ENCODE measurements at places on chromosomes 5 and 9.
A peak's percentile ranks its signal among the peaks of the same experiment; 100 is the strongest.

- no peak for DNase-seq
These were observed 555.0 kb downstream of the PRR16 start for GRCh38 chr5:121019106-121019505.

DNA sequence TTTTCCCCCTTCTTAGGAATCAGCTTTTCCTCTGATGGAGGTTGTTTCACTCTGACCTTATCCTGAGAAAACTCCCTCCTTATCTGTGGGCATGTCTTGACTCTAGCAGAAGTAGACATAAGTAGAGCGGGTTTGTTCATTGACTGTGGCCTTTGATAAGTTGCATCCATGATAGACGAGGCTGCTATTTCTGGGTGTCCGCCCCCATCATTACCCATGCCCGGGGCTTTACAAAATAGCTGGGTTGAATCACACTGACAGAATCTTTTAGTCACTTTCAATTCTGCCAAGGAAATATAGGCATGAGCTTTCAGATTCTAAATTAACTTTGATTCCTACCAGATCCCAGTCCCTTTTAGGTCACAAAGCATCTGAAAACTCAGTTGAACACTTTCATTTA lies 223.8 kb downstream of the SEC61B start:
- DNase-seq, result no peak

DNA sequence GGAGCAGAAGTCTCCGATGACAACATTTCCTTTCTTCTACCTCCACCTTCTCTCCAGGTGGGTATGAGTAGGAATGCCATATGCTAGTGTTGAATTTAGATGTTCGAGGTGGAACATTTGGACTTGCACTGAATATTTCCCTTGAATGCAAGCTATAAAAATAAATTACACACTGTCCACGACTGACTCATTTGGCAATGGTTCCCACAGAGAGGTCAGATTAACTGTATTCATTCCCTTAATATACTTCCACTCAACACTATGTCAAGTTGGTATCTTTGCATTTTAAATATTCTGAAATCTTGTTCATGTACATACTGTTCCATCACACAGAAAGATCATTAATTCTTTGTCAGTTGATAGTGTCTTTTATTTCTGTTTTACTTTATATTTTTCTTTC lies 222.6 kb upstream of the PIK3R1 start:
- no peak for DNase-seq

- DNase-seq, result no peak
These were observed 7.6 kb downstream of the SEC16A start for GRCh38 chr9:136474974-136475865.

DNA sequence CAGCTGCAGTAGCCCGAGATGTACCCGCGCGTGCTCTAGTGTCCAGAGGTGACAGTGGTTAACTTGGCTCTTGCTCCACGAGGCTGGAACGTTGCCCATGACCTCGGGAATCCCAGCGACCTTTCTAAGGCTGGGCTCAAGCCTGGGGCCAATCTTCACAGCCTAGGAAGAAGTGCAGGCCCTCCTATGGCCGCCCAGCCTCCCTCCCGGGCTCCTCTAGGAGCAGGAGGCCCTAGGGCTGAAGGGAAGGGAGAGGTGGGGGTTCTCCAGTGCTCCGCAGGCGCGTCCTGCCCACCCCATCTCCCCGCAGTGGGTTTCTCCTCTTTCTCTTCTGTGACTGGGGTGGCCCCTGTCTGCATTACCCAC lies 13.3 kb downstream of the NR2F1 start:
- DNase-seq, result no peak

DNA sequence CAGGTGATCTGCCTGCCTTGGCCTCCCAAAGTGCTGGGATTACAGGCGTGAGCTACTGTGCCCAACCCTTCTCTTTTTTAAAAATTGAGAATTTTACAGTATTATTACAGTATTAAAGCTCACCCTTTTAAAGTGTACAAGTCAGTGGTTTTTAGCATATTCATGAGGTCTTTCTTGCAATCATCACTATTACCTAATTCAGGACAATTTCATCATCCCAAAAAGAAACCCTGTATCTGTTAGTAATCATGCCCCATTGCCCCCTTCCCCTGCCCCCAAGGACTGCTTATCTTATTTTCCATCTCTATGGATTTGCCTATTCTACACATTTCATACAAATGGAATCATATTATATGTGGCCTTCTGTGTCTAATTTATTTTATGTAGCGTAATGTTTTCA lies 22.6 kb upstream of the MEGF9 start:
- no peak for DNase-seq

DNA sequence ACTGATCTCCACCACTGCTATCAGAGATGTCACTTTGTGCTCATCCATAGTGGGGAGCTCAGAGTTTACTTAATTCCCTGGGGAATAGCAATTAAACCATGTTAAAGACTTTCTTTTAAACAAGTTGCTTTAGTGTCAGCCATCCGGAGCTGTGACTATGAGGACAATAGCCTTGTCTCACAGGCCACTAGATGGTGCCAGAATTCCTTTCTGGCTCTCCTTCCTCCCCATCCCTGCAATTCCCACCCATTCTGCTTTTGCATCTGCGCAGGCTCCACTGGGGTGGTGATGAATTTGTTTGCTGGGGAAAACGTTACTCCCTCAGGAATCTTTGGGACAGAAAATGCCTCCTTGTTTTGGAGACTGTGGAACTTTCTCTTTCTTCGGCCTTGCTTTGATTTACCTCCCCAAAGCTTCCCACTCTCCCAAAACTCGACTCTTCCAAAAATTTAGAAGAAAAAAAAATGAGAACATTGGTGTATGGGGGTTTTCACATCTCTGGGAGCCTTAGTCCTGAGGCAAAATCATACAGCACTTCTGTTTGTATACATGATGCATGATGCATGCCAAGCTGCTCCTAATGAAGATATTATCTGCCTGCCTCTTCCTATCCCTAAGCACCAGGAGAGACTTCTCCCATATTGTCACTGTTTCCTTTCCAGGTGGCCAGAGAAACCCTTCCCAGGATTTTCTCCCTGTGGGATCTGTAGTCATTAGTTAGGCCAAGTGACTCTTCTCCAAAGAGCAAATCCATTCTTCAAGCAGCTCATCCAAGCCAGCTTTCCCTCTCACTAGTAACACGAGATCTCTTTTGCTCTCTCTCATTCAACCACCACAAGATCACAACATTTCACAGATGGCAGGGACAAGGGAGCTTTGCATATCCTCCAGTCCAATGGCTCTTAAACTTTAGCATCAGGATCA lies 466.1 kb downstream of the TLR4 start:
- peak; percentile 4 for DNase-seq

GRCh38 chr5:51968756-51969155 lies 585.5 kb downstream of the ISL1 start:
- no peak for DNase-seq

DNA sequence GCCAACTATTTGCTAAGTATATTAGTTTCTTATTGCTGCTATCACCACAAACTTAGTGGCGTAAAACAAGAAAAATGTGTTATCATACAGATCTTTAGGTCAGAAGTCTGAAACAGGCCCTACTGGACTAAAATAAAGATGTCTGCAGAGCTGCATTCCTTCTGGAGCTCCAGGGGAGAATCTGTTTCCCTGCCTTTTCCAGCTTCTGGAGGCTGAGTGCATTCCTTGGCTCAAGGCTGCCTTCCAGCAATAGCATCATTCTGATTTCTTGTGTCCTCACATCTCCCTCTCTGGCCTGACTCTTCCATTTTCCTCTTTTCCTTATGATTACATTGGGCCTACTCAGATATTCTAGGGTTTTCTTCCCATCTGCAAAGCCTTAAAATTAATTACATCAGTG lies 15.9 kb downstream of the MAN2A1 start:
- no peak for DNase-seq

DNA sequence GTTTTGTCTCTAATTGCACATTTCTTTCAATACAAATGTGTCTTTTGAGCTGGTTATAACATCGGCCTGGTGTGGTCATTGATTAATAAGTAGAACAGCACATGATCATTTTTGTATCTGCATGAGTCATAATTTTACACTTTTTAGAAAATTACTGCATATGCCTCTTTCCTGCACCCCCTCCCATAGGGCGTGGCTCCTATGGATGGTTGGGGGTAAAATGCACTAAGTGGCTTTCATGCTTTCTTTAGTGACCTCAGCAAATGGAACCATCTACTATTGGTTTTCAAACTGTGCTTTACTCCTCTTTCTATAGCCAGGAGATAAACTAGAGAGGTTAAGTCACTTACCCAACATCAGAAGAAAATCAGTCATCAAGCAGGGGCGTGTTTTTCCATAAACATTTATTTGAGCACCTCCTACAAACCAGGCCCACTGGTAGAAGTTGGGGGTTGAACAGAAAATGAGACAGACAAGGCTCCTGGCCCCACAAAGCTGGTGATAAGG lies 3.8 kb downstream of the ANXA6 start:
- DNase-seq, result peak; percentile 82

DNA sequence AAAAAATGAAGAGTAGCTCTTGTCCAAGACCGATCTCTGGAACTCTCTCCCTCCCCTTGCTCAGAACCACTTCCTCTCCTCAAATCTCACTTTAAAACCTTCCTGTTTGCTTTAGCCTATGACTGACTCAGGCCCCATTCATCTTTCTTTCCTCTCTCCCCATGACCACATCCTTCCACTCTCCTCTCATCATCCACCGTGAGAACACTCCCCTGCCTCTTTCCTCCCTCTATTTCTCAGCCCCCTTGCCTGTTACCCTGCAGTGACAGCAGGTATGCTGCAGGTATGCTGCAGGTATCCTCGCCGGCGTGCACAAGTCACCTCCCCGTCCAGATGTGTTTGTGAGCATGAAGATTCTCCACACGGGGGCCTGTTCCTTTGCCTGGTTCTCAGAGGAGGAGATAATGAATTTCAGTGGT lies 505.3 kb downstream of the CCDC171 start:
- no peak for DNase-seq

- peak; percentile 19 for DNase-seq
These were observed 57.3 kb upstream of the CACNA1B start for GRCh38 chr9:137820161-137820855.

GRCh38 chr5:56346741-56347535 lies 113.8 kb upstream of the ANKRD55 start:
- DNase-seq, result no peak

- DNase-seq, result peak; percentile 56
These were observed 34.7 kb upstream of the DMXL1 start for GRCh38 chr5:119036101-119036762.

DNA sequence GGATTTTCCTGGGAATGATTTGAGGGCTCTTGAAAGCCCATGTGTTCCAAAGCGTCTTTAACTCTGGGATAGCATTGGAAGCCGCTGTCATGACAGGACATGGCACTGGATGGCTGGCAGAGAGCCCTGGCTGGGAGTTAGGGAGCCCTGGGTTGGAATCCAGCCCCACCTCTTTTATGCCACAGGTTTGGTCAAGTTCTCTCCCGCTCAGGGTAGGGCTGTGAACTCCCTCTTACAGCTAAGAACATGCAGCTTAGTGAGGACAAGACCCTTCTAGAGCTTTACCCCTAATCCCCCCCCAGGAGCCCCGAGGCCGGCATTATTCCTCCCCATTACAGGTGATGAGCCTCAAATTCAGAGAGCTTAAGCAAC lies 37.2 kb downstream of the OLFML2A start:
- no peak for DNase-seq

- DNase-seq, result no peak
These were observed at the start of gene FGD3 for GRCh38 chr9:92947268-92948037. FGD3 (plus strand) TSS chr9:92947523; CDS start chr9:92976257, 28,734 bp downstream.

DNA sequence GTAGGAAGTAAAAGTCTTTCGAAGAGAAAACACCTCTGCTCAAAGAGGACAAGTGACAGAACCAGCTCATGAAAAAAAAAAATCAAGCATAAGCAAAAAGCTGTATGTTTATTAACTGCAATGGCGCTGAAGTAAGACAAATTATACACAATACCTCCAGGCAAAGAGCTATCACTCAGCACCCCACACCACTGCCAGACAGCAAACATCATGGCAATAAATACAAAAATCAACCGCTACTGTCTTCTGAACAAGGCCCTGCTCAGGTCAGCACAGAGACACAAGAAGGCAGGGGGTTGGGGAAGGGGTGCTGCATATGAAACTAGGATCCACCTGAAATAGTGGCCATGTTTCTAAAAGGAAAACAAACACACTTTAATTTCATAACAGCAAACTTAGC lies 50.4 kb downstream of the MAPKAP1 start:
- DNase-seq, result no peak

- DNase-seq, result no peak
These were observed 51.2 kb downstream of the TARS1 start for GRCh38 chr5:33491941-33492340.

GRCh38 chr5:178249191-178249989 lies 16.8 kb upstream of the PHYKPL start:
- DNase-seq, result no peak

GRCh38 chr9:18350995-18351595 lies 122.9 kb upstream of the ADAMTSL1 start:
- no peak for DNase-seq

DNA sequence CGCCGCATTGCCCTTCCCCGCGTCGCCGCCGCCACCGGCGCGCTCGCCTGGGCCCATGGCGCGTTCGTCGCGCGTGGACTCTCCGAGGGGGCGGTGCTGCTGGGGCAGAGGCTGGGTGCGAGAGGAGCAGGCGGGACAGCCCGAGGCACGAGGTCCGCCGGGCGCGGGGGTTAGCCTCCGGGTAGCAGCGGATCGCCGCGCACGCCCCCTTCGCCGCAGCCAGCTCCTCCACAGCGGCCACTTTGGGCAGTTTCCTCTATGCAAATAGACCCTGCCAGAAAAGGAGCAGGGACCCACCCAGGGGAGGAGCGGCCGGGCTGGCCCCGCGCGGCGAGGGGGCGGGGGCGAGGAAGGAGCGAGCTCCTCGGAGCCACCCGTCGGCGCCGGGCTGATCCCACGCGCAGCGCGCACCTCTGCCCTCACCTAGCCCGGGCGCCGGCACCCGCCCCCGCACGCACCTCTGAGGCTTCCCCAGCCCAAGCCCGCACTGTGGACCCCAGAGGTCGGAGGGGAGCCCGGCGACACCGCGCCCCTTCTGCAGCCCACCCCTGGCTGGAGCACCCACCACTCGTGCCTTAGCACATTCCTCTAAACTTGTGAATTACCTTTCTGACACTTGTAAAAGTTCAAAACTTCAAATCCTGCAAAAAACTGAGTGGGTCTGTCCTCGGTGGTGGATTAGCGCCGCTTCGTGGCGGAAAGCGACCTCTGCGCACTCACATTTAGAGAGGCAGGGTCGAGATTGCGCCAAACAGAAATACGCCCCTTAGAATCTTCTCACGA lies at the start of gene COL23A1:
TSS of gene COL23A1 (minus strand) at position 253 of the 783 bp plus-strand sequence.
- peak; percentile 23 for DNase-seq

DNA sequence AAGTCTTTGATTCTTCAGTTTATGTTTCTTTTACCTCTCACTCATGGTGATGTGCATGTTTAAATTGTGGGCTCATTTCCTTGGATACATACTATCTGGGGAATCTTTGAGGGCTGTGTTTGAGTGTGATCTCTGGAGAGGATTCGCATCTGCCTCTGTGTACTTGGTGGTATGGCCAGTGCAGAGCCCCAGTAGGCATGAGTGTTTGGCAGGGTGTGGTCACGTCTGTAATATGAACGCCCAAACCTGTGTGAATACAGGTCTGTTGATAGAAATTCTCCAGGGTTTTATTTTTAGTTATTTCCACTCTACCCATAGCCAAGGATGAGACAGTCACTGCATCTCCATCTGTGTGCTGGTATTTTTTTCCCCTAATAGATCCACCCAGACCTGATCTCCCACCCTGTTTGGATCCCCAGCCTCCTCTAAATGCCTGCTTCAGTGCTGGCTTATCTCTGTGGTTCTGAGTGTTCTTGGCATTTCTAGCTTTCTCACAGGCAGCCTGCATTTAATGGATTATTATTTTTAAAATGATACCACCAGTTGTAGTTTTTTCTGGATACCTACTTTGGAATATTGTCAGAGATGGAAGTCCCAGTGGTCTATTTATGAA lies 37.5 kb downstream of the TJP2 start:
- no peak for DNase-seq

- no peak for DNase-seq
These were observed 84.8 kb downstream of the GTF3C4 start for GRCh38 chr9:132755096-132755495.

- DNase-seq, result no peak
These were observed 563.2 kb downstream of the NR2F1-AS1 start for GRCh38 chr5:93017849-93018248.
